ENCODE measurements at places on chromosomes 2 and 18. TPM values are rescaled to one million over a fixed set of nuclear protein-coding genes. Genes with fewer than 3 reads are reported as not detected.
A peak's percentile ranks its signal among the peaks of the same experiment; 100 is the strongest.

The SERPINB4 gene
- polyA plus RNA-seq, result not detected

The DPP4 gene
- 5.0 TPM for polyA plus RNA-seq

The LRP2 gene
- polyA plus RNA-seq, result not detected

The IL36G gene
- not detected for polyA plus RNA-seq

The MRO gene
- not detected for polyA plus RNA-seq

GRCh38 chr18:32310101-32310500, 120.3 kb downstream of the MEP1B start:
- DNase-seq, result peak; percentile 24
- no peaks in the 10 kb centered on the region for H3K36me3 ChIP-seq
- H3K27me3 ChIP-seq, result no peaks in the 10 kb centered on the region
- H3K4me3 ChIP-seq, result no peak overlapping the region
- peaks cover 23% of the 10 kb centered on the region for H3K4me1 ChIP-seq

- H3K4me1 ChIP-seq, result no peaks in the 10 kb centered on the region
- no peaks in the 10 kb centered on the region for H3K27me3 ChIP-seq
- H3K36me3 ChIP-seq, result no peaks in the 10 kb centered on the region
- no peak overlapping the region for H3K27ac ChIP-seq
These were observed 170.2 kb downstream of the TPGS2 start for GRCh38 chr18:36658611-36659010.

DNA sequence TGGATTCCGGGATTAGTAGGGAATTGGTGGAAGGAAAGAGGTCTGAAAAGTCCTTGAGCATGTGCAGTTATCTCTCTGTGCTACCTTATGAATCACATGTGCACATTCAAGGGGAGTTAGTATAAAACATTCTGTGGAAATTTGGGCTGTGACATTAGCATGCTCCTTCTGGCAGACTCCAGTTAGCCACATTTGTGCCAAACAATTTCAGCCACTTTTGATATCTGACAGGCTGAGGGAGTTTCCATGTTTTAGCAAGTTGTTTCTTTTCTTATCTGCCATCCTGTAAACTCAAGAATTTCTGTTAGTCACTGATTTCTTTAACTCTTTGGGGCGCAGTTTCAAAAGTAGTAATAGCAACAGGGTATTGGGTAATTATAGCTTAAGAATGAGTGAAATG, 28.3 kb upstream of the GYPC start:
- H3K4me1 ChIP-seq, result no peaks in the 10 kb centered on the region
- H3K4me3 ChIP-seq, result no peak overlapping the region
- no peak for DNase-seq
- H3K36me3 ChIP-seq, result no peaks in the 10 kb centered on the region
- no peaks in the 10 kb centered on the region for H3K27me3 ChIP-seq

- 0 out of 2 replicates have a peak, but pooled peaks cover 6% of the 10 kb centered on the region for H3K4me1 ChIP-seq
- no peak overlapping the region for H3K27ac ChIP-seq
- no peaks in the 10 kb centered on the region for H3K27me3 ChIP-seq
- no peak overlapping the region for H3K4me3 ChIP-seq
These were observed 253.6 kb downstream of the PRKCE start for GRCh38 chr2:45904946-45905631.

DNA sequence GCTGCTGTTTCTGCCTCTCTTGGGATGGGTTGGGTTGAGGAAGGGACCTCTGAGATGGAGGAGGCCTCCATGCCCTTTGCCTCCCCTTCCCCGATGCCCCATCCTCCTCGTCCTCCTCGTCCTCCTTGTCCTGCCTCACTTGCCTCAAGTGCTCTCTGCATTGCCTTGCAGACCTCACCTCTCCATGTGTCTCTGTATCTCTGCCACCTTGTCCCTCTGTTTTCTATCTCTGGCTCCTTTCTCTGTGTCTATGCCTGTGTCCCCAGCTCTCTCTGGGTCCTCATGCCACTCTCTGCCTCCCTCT, 87.5 kb downstream of the MCFD2 start:
- DNase-seq, result no peak
- no peaks in the 10 kb centered on the region for H3K27me3 ChIP-seq
- H3K36me3 ChIP-seq, result no peaks in the 10 kb centered on the region

DNA sequence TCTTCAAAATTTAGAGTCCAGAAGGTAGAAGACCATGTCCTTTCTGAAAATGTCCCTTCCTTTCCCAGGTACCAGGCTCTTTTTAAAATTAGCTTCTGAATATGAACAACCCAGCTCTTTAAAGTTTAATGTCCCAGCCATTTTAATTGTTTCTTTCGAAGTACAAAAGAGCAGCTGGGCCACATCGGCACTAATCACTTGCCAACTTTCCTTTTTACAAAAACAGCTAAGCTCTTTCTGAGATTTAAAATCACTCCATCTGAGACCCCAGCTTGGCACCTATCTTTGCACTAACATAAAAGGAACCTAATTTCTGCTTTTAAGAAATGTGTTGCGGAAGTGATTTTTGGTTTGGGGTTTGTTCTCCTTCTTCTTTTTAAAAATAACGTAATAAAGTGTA, 2.6 kb downstream of the BOD1L2 start:
- H3K27ac ChIP-seq, result no peak overlapping the region
- no peaks in the 10 kb centered on the region for H3K27me3 ChIP-seq
- no peak overlapping the region for H3K4me3 ChIP-seq
- no peaks in the 10 kb centered on the region for H3K4me1 ChIP-seq
- no peak for DNase-seq

- H3K27me3 ChIP-seq, result no peaks in the 10 kb centered on the region
- H3K4me3 ChIP-seq, result no peak overlapping the region
- DNase-seq, result no peak
- no peaks in the 10 kb centered on the region for H3K4me1 ChIP-seq
These were observed 879.0 kb downstream of the CBLN2 start for GRCh38 chr18:71665131-71665530.

- H3K4me1 ChIP-seq, result no peaks in the 10 kb centered on the region
- no peaks in the 10 kb centered on the region for H3K27me3 ChIP-seq
- H3K4me3 ChIP-seq, result no peak overlapping the region
- no peak overlapping the region for H3K27ac ChIP-seq
- no peak for DNase-seq
These were observed 6.7 kb downstream of the GALNT3 start for GRCh38 chr2:165787334-165787733.

GRCh38 chr2:169965495-169965894, 138.2 kb downstream of the UBR3 start:
- H3K27ac ChIP-seq, result no peak overlapping the region
- no peak overlapping the region for H3K4me3 ChIP-seq
- DNase-seq, result no peak
- peaks cover 13% of the 10 kb centered on the region for H3K36me3 ChIP-seq

GRCh38 chr2:236735825-236736238, 166.2 kb downstream of the ACKR3 start:
- H3K27me3 ChIP-seq, result no peaks in the 10 kb centered on the region
- H3K36me3 ChIP-seq, result no peaks in the 10 kb centered on the region
- no peak for DNase-seq

All from SK-N-SH (cell line).